ENCODE measurements at places on chromosomes 16 and 17. TPM values are rescaled to one million over a fixed set of nuclear protein-coding genes. Genes with fewer than 3 reads are reported as not detected.
A peak's percentile ranks its signal among the peaks of the same experiment; 100 is the strongest.

Gene ZFP1
- 21.8 TPM for total RNA-seq

Gene DHRS7C
- total RNA-seq, result not detected

Gene HIGD1B
- not detected for total RNA-seq

Gene RNU2-1
- total RNA-seq, result 7,362 TPM

Gene CA10
- 0.29 TPM for total RNA-seq

Gene SEPTIN12
- 0.42 TPM for total RNA-seq

Gene KRTAP17-1
- total RNA-seq, result not detected

Gene CCL5
- total RNA-seq, result not detected

DNA sequence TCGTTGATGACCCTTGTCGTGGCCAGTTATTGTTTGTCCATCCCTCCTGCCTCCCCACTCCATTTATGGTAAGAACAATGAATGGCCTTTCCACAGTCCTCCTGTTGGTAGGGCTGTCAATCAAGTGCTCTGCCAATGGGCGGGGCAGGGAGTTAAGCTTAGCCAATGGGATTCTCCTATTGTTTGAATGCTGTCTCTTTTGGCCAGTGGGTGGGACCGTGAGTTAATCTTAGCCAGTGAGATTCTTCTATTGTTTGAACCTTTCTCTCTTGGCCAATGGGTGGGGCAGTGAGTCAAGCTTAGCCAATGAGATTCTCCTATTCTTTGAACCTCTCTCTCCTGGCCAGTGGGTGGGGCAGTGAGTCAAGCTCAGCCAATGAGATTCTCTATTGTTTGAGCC, 85.4 kb downstream of the IRX3 start:
- no peak overlapping the region for H3K4me3 ChIP-seq
- H3K27me3 ChIP-seq, result peaks cover 3% of the 10 kb centered on the region
- no peak overlapping the region for H3K27ac ChIP-seq
- no peak for DNase-seq

GRCh38 chr17:32259586-32259985, 6.0 kb upstream of the RHBDL3 start:
- peaks cover 20% of the 10 kb centered on the region for H3K4me1 ChIP-seq
- no peak overlapping the region for H3K27ac ChIP-seq

DNA sequence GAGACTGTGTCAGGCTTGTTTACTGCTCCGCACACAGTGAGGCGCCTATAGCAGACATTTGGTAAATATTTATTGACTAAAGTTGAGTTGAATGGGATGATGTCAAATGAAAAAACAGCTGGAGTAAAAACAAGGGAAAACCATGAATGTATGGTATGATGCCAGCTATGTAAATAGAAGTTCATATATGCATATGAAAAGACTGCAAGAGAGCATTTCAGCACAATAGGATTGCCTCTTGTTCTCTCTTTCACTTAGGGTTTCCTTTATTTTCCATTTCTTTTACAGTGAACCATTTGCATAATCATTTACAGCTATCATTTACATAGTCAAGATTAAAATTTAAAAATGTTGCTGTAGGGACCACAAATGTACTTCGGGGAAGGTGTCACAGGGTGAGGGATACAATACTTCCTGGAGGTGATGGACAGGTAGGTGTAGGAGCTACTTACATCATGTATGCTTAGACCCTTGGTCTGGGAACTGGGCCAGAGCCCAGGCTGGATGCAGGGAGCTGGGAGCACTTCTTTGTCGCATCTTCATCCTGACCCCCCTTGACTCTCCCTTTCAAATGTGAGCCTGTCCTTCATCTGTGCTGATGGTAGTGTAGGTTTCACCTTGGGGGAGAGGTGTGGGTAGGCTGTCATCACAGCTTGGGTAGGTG, 113.3 kb downstream of the UTP18 start:
- no peak for DNase-seq
- H3K4me3 ChIP-seq, result no peak overlapping the region
- peaks cover 31% of the 10 kb centered on the region for H3K27me3 ChIP-seq
- no peak overlapping the region for H3K27ac ChIP-seq
- no peaks in the 10 kb centered on the region for H3K36me3 ChIP-seq

GRCh38 chr17:17540935-17541639, 44.9 kb upstream of the RASD1 start:
- H3K27me3 ChIP-seq, result no peaks in the 10 kb centered on the region
- no peak for DNase-seq
- peaks cover 8% of the 10 kb centered on the region for H3K4me1 ChIP-seq
- no peak overlapping the region for H3K4me3 ChIP-seq
- H3K36me3 ChIP-seq, result no peaks in the 10 kb centered on the region

DNA sequence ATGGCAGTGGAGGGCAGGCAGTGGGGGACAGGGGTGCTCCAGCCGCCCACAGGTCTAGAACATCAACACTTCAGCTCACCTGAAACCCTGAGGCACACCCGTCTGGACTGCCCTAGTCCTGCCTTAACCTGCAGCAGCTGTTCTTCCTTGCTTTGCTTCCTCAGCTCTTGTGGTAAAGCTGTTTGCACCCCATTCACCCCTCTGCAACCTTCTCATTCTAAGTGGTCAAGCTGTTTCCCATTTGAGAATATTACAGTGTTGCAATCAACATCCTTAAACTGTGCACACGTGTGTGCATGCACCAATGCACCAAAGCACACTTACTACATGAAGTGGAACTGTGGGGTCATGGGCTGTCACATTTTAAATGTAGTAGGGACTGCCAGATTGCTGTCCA, 32.4 kb downstream of the SCNN1B start:
- H3K36me3 ChIP-seq, result no peaks in the 10 kb centered on the region
- no peak overlapping the region for H3K27ac ChIP-seq
- H3K4me3 ChIP-seq, result no peak overlapping the region

- peaks cover 17% of the 10 kb centered on the region for H3K4me1 ChIP-seq
- no peak overlapping the region for H3K4me3 ChIP-seq
- H3K27ac ChIP-seq, result no peak overlapping the region
- no peaks in the 10 kb centered on the region for H3K36me3 ChIP-seq
Measured at GRCh38 chr17:9241774-9242496, 220.6 kb downstream of the NTN1 start.

GRCh38 chr17:70542876-70543275, 373.5 kb downstream of the KCNJ2 start:
- H3K4me3 ChIP-seq, result no peak overlapping the region
- H3K4me1 ChIP-seq, result peaks cover 7% of the 10 kb centered on the region
- no peaks in the 10 kb centered on the region for H3K36me3 ChIP-seq
- no peak for DNase-seq
- no peaks in the 10 kb centered on the region for H3K27me3 ChIP-seq

DNA sequence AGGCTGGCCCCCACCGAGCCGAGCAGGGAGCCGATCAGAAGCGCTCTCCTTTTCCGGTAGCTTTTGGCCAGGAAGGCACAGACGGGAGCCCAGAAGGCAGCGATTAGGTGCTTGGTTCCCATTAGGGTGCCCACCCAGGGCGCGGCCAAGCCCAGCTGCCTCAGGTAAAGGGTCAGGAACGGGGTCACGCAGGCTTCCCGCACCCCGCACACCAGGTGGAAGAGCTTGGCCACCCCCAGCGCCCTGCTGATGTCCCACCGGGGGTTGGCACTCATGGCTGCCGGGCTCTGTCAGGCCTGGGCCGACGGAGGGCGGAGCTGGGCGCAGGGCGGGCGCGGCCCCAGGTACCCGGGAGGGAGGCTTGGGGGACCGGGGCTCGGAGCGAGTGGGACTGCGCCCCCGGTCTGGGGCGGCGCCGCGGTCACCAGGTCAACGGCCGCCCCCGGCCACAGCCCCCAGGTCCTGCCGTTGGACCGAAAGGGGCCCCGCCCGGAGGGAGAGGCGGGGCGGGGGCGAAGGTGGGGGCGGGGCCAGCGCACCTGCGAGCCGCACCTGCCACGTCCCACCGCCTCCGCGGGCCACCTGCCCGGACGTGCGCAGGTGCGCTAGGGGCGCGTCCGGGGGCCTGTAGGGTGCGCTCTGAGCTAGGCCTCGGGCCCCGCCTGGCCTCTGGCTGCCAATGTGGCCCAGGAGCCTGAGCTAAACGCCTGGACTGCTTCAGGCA, at the start of gene MFSD6L:
Gene MFSD6L, minus strand, starts transcription at position 520 of the 724 bp plus-strand sequence. Its CDS starts 245 bp downstream, at position 275.
- H3K27ac ChIP-seq, result peak within 1 kb of the TSS; percentile 75
- no peak for DNase-seq
- H3K4me3 ChIP-seq, result peak within 1 kb of the TSS; percentile 68
- H3K36me3 ChIP-seq, result no peaks in the 10 kb centered on the region
- peaks cover 11% of the 10 kb centered on the region for H3K4me1 ChIP-seq

DNA sequence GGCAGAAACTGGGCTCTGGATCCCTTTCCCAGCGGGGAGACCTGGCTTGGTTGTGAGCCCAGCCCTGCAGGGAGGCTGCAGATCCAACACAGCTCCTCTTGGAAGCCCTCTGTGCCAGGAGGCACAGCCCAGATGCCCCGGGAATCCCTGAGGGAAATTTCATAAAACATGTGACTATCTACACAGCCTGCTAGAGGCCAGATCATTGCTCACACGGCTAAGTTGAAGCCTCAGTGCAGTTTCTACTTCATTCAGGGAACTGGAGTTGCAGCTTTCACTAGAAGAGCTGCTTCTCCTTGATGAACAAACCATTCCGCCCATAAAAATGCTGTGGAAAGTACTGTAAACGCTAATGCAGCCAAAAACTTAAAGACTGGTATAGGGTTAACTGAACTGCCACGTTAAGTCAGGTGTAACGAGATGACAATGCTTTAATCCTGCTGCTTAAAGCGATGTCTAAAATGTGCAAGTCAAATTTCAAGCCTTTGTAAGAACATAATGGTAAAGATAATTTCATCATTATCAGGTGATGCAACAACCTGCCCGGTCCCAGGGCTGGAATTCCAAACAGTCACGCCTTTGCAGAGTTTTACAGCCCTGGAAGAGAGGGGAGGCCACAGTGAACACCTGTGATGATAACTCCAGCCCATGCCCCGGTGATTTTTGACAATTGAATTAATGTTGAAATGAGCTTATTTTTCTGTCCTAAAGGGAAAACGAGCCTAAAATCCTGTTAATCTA, 172.5 kb downstream of the ZFHX3 start:
- no peak for DNase-seq
- no peak overlapping the region for H3K4me3 ChIP-seq
- H3K27ac ChIP-seq, result peak overlapping the region; percentile 65
- H3K36me3 ChIP-seq, result peaks cover 13% of the 10 kb centered on the region
- peaks cover 39% of the 10 kb centered on the region for H3K4me1 ChIP-seq
- H3K27me3 ChIP-seq, result no peaks in the 10 kb centered on the region

DNA sequence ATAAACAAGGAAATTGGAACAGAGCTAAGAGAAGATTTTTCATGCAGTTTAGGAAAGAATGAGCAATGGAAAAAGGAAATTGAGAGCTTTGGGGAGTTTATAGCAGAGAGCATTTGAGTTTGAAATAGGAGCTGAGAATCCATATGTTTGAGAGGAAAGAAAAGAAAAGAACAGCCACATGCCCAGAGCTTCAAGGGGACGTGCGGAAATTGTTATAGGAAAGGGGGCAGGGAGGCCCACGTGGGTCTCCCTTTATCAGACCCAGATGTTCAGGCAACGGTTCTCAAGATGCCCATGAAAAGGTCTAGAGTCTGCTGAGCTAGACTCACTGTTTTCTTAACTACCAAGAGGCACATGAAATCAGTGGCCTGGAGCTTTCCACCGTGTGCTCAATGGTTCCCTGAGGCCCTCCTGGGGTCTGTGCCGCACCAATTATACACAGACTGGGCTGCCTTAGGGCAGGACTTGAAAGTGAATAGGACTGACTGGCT, 31.2 kb downstream of the CHD9 start:
- H3K4me3 ChIP-seq, result peak overlapping the region; percentile 12
- peaks cover 51% of the 10 kb centered on the region for H3K4me1 ChIP-seq
- peak overlapping the region; percentile 91 for H3K27ac ChIP-seq

- peak; percentile 31 for DNase-seq
- peak overlapping the region; percentile 94 for H3K4me3 ChIP-seq
- peaks cover 39% of the 10 kb centered on the region for H3K4me1 ChIP-seq
Measured at GRCh38 chr16:81315271-81316175, 761 bp downstream of the GAN start.

GRCh38 chr16:67927131-67927941, 4.3 kb downstream of the CTRL start:
- DNase-seq, result no peak
- no peaks in the 10 kb centered on the region for H3K27me3 ChIP-seq
- no peak overlapping the region for H3K4me3 ChIP-seq
- H3K36me3 ChIP-seq, result peaks cover 2% of the 10 kb centered on the region
- no peaks in the 10 kb centered on the region for H3K4me1 ChIP-seq

DNA sequence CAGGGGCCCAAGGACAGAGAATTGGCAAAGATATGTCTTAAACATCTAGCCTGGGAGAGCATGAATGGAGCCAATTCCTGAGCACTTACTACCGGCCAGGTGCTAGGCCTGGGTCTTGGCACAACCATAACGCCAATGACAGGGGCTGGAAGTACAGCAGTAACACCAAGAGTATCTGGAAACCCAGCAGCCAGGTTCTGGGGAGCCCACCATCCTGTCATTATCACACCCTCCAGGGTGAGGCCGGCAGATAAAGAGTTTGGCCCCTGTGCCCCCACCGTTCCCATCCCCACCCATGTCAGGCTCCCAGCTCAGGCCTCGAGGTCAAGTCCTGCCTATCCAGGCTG, 508 bp upstream of the TMC8 start:
- H3K27ac ChIP-seq, result no peak overlapping the region
- H3K27me3 ChIP-seq, result peaks cover 7% of the 10 kb centered on the region
- no peak for DNase-seq
- H3K36me3 ChIP-seq, result no peaks in the 10 kb centered on the region
- peak overlapping the region; percentile 52 for H3K4me3 ChIP-seq

DNA sequence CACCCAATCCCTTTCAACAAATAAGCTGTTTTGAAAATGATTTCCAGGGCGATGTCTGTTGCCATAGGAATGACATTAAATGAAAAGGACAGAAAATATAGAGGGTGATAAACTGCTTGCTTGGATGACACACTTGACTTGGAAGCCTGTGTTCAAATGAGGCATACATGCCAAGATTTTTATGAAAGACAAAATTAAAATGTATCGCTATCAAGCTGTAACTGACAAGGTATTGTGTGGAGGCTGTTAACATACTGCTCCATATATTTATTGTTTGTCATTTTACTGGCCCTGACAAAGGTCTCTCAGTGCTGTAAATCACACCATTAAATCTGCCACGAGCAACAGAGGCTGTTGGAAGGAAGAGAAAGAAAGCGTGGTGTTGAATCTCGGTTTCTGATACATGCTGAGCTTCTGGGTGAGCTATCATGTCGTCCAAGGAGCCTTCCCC, 456.2 kb upstream of the SALL1 start:
- DNase-seq, result no peak
- peaks cover 19% of the 10 kb centered on the region for H3K27me3 ChIP-seq
- H3K36me3 ChIP-seq, result no peaks in the 10 kb centered on the region
- H3K27ac ChIP-seq, result no peak overlapping the region
- H3K4me3 ChIP-seq, result no peak overlapping the region

DNA sequence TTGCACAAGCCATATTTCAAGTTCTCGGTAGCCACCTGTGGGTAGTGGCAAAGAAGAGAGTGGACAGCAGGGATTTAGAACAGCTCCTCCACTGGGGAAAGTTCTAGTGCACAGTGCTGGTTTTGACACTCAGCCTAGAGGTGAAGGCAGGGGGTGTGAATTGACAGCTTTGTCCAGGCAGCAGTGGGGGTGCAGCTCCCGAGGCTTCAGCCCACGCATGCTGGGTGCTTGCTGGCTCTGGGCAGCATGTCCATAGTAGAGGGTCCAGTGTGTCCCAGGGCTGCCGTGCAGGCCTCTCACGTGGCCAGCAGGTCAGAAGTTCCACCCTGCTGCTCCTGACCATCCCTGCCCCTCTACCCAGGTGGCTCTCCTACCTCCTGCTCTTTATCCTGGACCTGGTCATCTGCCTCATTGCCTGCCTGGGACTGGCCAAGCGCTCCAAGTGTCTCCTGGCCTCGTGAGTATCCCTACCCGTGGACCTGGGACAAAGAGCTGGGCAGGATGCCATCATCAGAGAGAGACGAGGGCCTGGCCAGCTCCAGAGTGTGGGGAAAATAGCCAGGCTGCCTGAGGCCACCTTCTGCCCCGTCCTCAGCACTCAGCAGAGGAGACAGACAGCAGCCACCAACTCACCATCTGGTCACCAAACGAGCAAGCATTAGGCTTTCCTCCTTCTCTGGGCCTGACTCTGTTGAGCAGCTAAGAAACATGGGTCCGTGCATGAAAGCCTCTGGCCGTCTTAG, 29.8 kb downstream of the TTYH2 start:
- H3K27me3 ChIP-seq, result peaks cover 17% of the 10 kb centered on the region
- no peak overlapping the region for H3K27ac ChIP-seq
- H3K4me1 ChIP-seq, result peaks cover 9% of the 10 kb centered on the region
- DNase-seq, result no peak
